ENCODE measurements at places on chromosomes 1 and 21.
A peak's percentile ranks its signal among the peaks of the same experiment; 100 is the strongest.

DNA sequence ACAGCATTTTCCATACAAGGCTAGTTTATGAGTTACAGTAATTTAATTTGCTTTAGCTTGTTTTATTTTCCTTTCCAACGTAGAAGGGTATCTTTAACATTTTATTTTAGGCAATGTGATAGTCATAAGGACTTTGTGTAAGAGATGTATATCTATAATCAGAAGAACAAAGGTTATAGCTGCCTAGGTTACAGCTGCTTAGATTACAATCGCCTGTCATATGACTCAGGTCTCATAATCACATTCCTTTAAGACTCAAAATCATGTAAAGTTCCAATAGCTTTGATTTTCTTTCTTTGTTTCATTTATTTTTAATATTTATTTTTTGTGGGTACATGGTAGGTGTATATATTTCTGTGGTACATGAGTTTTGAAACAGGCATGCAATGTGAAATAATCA lies 37.8 kb upstream of the COP1 start:
- DNase-seq = no peak

- DNase-seq = no peak
These were observed 464.8 kb upstream of the BRINP3 start for GRCh38 chr1:190942475-190942874.

DNA sequence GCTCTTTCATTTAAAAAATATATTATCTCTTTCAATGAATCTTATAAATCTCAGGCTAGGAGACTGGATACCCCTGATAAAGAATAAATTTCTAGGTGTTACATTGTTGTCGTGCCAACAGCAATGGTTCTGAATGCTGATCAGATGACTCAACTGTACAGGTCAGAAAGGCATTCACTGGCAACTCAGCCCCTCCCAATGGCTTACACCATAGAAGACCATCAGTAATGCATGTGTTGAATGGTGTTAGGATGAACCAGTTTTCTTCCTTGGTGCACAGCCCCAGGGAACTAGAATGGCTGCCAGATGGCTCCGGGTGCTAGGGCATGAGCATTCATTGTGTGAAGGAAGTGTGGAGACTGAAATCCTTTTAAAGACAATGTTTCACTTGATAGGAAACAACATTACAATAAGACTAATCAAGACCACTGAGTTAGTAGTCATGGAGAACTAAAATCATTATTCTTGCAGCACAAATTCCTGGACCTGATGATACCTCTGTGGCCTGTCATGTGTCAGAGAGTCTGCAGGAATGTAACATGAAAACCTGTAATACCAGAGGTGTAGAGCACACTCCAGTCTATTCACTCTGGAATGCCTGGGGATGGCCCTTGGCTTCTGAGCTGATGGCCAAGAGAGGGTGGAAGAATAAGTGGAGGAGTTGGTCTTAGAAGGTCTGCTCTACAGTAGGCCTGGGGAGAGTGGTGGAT lies 187.7 kb upstream of the LMO4 start:
- DNase-seq = no peak

- no peak for DNase-seq
These were observed 4.6 kb upstream of the DDOST start for GRCh38 chr1:20665726-20666125.

DNA sequence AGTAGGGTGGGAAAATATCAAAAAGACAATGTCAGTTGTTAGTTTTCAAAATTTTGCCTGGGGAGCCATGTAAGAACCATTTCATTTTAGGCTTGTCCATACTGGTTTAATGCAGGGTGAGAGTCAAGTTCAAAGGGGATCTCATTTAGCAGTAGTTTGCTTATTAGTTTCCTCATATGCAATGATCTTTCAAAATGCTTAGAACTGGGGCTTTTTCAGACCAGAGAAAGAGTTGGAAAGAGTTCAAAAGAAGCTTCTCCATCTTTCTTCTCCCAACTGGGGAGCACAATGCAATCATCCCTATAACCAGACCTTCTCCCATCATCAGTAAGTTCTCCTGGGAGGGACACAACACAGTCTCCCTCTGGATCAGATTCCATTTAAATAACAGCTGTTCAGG lies 16.5 kb upstream of the SLC30A1 start:
- no peak for DNase-seq

DNA sequence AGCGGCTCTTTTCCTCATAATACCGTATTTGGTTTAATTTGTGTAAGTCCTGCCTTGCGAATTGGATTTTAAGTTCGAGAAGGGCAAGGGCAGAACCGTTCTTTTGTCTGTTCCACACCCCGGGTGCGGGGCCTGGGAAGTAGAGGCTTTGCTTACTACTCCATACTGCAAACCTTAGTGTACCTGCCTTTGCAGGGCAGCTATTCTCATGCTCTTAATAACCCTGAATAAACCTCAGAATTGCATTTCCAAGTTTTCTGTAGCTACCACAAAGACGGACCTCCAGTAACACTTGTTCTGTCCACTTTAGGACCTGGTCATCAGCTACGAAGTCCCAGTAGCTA lies 657 bp upstream of the HNRNPU start:
- DNase-seq = no peak

- DNase-seq = no peak
These were observed 447 bp downstream of the TTC34 start for GRCh38 chr1:2801046-2801445.

DNA sequence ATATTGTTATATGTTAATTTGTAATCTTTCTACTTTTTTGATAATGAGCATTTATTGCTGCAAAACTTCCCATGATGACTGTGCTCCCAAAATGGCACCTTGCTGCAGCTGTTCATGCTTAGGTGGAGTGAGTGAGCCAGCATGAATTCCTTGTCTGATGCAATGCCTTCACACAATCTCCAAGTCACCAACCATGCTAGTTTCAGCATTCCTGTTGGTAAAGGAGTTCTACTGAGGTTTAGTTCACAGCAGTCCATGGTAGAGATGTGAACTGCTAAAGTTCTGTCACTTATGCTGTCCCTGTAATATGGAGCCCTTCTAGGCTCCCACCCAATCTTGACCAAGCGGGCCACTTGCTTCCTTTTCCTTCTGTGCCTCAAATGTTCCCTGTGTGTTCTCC lies 26.2 kb upstream of the PRKACB start:
- no peak for DNase-seq

- no peak for DNase-seq
These were observed 41.6 kb downstream of the ATP6V1G3 start for GRCh38 chr1:198498881-198499280.

DNA sequence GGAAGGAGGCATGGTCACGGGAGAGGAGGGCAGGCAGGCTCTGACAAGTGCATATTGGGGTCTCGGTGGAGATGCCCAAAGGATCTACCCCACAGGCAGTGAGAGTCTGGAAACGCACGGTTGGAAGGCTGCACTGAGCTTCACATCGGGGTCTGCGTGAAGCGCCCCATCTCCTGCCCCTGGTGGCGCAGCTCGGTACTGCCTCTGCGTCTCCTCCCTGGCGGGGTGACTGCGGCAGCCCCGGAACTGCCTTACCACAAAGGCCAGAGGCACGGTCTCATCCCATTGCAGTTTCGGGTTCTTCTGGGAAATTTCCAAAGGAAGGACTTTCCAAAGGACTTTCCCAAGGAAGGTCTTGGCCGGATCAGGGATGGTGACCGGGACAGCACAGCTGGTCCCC lies 69.2 kb upstream of the AJAP1 start:
- peak; percentile 46 for DNase-seq

- DNase-seq = peak; percentile 4
These were observed 219.5 kb downstream of the TPR start for GRCh38 chr1:186155594-186155993.

DNA sequence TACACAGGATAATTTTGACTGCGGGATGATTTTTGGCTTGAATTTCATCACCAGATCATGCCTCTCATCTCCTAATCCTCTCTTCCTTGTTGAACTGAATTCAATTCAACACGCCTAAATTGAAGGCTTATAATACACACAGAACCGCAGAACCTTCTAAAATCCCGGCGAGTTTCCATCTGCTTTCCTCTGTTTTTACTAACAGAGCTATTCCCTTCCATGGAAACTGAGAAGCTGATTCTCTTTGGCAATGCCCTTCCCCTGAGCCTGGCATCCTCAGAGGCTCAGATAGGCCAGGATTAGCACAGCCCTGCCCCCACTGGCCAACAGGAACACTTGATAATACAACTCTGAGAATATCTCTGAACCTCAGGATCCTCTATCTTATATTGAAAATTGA lies 130.2 kb downstream of the CAPN8 start:
- no peak for DNase-seq

- DNase-seq = no peak
These were observed 149.5 kb upstream of the VAMP3 start for GRCh38 chr1:7621334-7622219.

DNA sequence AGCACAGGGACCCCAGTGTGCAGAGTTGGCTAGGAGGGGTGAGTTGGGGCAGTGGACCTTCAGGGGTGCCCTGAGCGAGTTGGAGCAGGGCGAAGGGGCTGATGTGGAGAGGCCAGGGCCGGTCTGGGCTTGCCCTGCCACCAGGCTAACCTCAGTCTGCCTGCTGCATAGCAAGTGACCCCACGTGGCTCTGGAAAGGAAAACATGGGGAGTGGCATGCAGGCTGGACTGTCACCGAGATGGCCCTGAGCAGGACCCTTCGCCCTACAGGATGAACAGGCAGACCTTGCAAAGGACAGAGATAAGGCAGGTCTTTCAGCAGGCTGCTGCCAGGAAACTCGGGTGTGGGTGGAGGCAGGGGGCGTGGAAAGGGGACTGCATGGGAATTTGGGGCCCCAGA lies 51.5 kb downstream of the FOXO6 start:
- no peak for DNase-seq

DNA sequence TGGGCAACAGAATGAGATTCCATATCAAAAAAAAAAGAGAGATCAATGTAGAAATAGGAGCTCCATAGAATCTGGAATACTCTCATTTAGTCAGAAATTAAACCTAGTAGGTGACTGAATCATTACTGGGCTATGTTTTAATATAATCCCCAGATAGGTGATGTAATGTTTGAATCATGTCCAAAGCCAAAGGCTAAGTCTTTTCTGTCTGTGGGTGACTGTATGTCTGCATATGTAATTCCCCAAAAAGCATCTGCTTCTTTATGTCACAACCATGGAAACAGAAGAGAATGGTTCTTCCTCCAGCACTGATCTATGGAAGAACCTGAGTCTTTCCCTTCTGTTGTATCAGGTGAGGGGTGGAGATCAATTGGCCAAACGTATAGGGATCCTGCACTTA lies 5.8 kb downstream of the LAMC2 start:
- DNase-seq = no peak

- no peak for DNase-seq
These were observed 22.0 kb downstream of the DONSON start for GRCh38 chr21:33566514-33566913.

DNA sequence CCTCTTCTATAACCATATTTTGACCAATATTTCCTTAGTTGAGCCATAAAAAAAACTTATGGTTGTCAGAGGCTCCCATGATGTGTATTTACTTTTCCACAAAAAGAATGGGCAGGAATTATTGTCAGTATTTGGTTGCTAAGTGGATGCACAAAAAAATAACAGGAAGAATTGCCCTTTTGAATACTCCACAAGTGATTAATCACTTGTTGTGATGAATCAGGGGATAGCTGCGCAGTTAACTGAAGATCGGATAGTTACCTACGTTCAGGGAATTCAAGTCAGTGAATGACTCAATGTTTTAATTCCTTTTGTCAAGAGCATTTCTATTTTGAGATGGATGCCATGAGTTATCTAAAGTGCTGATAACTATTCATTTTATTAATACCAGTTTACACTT lies 785.2 kb upstream of the B3GALT2 start:
- DNase-seq = no peak

GRCh38 chr21:41429925-41430491 lies 4.0 kb downstream of the MX1 start:
- no peak for DNase-seq

GRCh38 chr1:213987927-213988506 lies at the start of gene PROX1:
Gene PROX1, plus strand, starts transcription at chr1:213987973. Its CDS starts 8,563 bp downstream, at chr1:213996536.
- DNase-seq = peak; percentile 42

GRCh38 chr1:58748666-58749065 lies 35.2 kb downstream of the JUN start:
- DNase-seq = no peak

GRCh38 chr21:28257276-28257675 lies 735.4 kb downstream of the LTN1 start:
- no peak for DNase-seq

Data from HuH-7 (cell line).